ENCODE measurements at places on chromosomes 2 and 18.

DNA sequence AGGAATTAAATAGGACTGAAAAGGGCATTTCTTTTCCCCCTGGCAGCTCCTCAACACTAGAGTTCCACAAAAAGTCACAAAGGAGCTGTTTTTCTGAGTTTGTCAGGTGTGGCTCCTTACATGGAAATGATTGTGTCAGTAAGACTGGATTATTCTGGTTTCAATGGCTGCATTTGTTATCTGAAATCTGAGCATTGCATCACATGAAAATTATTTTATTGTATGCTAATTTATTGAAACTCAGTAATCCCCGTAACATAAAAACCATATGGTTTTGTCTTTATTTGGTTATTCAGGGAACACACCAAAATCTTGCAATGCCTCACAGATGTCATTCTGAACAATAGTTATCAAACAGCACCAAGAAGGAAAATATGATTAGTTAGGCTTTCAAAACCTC, 439.7 kb upstream of the TNP1 start:
- no peak for DNase-seq

DNA sequence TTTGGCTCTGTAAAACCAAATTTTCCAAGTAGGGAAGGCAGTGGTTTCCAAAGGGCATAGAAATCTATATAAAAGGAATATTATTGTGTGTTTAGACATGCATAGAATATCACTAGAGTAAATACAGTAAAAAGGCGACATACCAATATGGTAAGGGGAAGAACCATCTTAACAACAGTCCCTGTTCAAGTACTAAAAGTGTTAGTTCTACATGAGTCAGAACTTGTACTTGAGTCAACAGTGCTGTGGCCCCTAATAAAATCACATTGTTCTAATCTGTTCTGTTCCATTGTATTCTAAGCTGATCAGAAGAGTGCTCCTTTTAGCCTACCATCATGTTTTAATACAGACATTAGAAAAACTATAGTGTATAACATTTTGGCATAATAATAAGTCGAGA, 36.1 kb upstream of the TNFRSF11A start:
- no peak for DNase-seq

GRCh38 chr2:200961674-200962073, 1.8 kb downstream of the ORC2 start:
- DNase-seq = no peak

GRCh38 chr2:109285244-109285651, 156.2 kb downstream of the SH3RF3 start:
- no peak for DNase-seq

- DNase-seq = no peak
These were observed 168.6 kb upstream of the ATP5MC3 start for GRCh38 chr2:175350105-175350504.

DNA sequence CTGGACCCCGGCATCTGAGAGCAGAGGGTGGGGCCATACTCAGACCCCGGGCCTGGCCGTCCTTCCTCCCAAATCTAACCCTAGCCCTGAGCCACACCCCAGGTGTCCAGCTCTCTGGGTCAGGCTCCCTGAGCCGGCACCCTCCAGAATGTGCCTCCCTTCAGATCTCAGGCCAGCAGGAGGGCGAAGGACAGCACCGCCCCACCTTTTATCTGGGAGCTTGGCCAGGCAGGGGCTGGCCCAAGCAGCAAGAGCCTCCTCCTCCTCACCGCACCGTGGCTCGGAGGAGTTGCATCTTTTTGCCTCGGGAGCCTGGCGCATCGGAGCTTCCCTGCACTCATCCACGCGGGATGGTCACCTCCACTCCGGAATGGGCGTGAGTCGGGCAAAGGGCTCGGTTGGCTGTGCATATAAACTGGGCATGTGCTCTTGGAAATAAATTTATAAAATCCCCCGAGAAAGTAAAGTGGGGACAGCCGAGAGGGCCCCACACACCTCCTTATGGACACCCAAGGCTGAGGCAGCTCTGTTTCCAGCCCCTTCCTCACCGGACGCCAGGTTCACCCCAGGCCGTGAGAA, 69.1 kb upstream of the CTDP1 start:
- no peak for DNase-seq

- DNase-seq = no peak
These were observed 32.9 kb downstream of the ROCK2 start for GRCh38 chr2:11311543-11311942.

DNA sequence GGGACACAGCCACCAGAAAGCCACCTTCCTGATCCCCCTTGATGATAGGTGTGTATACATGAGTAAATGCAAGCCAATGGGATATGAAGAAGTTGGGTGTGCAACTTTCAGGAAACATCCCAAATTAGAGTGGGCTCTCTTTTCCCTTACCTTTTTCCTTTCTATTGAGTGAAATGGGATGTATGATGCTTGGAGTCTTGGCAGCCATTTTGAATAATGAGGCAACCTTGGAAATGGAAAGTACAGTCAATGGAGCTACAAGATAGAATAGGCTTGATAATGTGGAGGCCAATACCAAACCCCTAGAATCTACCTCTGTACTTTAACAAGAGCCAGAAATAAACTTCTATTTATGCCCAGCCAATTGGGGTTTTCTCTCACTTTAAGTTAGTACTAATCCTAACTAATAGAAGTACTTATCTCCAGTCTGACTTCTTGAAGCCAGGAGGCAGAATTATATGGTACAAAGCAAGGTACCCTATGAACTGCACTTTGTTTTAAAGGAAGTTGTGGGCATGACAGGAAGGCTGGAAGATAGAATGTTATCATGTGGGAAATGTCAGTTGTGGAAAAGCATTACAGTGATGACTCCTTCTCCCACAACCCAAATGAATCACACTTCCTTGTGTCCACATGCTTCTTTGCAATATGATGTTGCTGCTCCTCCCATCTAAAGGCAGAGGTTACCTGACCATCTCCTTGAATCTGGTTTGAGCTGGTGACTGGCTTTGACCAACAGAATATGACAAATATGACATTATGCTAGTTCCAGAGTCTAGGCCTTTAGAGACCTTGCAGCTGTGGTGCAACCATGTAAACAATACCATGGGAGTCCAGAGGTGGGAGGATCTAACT, 12.9 kb upstream of the NABP1 start:
- no peak for DNase-seq

- DNase-seq = no peak
These were observed 49.2 kb downstream of the XDH start for GRCh38 chr2:31365348-31365747.

DNA sequence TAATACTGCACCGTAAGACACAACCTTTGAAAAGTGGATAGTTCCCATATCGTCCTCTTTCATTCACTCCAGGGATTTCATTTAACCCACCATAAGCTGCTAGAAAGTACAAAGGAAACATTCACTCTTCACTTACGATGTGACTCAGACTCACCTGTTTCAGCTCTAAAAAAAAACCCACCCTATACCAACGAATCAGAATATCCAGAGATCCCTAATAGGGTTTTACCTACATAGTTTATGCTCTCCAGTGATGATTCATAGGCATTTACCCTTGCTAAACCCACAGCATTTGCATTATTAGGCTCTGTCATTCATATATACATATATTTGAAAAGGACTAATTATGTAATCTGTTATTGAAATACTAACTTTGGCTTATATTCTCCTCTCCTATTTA, 60.2 kb downstream of the PRPF40A start:
- DNase-seq = no peak

DNA sequence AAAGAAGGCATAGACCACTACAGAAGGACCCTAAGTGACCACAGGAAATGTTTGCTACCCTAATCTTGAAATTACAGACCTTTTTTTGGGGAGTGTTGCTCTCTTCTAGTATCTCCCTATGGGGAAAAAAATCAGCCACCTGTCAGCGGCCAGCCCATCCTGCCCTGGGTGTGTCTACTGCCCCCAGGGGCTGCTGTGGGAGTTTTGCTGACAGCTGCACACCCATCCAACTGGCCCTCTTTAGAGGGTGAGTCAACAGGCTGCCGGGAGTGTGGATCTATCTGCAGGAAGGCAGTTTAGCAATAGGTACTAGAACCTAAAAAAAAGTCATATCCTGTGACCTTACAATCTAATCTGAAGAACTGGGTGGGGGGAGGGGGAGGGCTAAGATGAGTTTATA, 796 bp upstream of the DYSF start:
- no peak for DNase-seq

DNA sequence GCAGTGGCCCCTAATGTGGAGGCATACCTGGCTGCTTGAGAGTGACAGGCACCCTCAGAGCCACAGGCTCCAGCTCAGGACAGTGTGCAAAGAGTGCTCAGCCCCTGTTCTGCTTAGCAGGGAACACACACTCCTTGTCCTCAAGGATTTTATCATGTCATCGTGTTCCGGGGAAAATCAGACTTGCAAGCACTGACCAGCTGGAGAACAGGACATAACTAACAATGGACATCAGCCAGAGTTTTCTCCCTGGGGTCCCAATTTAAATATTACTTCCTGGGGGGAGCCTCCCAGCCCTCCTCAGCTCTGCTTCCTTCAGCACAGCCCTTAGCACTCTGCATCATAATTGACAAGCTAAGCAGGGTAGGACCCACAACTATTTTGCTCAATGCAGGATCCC, 175.4 kb upstream of the ACAA2 start:
- DNase-seq = no peak

DNA sequence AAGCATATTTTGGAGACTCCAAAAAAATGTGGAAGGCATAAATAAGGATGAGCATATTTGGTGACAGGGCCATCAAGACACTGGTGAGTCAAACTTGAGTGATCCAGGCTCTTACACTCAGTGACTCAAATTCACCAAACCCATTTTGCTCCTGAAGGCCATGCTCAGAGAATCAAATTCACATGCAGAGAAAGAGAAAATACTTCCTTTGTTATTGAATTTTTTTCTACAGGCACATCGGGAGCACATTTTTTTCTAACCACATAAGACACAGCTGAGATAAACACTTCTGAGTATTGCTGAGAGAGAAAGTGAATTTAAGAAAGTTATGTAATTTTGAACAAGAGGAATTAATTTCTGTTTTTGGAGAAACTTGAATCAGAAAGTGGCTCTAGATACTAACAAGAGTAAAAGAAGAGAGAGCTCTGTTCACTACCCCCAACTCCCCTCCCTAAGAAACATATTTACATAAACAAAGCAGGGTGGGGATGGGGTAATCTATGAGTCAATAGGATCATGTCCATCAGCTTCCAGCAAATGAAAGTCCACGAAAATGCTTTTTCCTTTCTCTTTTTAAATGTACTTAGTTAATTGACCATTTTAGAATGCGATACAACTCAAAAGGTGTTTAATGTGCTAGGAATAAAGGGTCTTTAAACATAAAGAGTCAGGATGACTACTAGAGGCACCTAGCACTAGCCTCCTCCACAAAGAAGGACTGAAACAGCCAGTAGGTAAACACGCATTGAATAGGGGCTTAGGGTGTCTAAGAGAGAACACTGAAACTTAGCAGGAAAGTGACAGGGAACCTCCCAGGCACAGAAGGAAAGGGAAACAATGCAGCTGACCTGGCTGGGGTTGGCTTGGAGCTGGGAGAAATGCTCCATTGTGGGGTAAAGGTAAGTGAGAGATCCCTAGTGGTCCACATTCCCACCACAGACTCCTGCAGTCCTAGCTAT, 152.3 kb downstream of the KCNE4 start:
- no peak for DNase-seq

GRCh38 chr2:49973917-49974368, 819.6 kb upstream of the FSHR start:
- peak; percentile 74 for DNase-seq

DNA sequence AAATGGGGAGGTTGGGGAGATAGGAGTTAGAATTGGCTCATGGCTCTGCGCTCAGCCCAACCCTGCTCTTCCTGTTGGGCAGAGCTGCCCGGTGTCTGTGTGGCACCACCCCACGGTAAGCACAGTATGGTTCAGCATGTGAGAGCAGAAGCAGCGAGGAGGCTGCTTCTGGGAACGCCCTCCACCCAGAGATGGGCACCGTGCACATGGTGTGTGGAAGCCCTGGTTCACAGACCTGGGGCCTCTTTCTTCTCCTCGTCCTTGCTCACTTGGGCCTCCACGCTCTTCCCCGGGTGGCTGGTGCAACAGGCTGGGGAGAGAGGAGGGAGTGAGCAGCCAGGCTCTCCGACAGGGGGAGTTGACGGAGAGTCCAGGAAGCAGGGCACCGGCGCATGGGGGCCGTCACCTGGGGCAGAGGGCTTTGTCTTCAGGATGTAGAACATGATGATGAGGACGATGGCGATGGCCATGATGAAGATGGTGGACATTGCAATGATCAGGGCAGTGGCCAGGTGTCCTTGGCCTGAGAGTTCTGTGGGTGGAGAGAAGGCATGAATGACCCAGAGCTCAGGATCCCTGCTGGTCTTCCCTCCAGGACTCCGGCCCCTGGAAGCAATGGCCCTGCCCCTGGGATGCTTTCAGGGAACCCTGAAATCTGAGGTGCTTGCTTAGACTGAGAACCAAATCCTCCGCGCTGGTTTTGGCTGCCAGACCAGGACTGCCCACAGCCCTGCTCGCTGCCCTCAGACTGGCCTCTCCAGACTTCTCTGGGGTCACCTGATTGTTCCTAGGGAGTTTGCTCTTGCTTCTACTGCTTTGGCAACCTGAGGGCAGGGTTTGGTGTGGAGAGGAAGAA, 78.3 kb downstream of the EDAR start:
- no peak for DNase-seq

DNA sequence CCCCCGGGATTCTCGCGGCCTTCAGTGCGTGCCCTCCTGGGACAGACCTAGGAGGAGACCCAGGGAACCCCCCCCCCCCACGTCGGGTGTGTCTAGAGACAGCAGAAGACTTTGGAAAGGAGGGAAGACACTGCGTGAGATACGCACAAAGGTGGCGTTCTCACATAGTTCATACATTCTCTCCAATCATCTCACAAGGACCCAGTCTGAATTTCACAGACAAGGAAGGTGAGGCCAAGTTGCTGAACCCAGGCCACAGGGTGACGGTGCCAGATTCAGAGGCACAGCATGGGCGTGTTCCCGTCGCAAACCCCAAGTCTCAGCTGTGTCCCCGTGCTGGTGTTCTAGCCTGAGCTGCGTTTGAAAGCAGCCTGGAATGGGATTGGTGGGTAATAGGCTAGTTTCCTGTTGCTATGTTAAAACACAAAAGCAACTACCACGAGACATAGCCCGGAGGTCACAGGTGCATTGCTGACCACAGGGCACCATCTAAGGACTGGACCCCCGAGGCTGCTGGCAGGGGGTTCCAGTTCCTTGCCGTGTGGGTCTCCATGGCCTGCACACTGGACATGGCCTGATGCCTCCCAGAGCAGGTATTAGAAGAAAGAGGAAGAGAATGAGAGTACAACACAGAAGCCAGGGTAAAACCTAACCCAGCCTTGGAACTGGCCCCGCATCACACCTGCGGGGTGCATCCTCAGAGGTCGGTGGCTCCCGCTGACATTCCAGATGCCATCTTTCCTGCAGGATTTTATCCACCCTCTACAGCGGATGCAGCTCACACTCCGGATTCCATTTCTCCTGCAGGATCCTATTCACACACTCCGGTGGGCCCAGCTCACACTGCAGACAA, 1.1 kb upstream of the PXDN start:
- no peak for DNase-seq

DNA sequence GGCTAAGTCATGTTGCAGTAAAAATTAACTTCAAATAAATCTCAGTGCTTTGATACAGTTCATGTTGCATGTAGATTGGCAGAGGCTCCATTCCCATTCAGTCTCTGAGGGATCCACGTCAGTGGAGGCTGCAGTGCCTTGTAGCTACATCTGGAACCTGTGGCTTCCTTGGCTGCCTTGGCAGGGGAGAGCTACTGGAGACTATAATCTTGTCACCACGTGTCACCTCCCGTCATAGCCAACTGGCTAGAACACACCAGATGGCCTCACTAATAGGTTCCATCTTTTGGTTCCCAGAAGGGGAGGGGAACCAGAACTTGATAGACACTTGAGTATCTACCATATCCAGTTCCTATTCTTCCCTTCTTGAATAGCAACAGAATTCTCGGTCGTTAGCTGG, 28.4 kb downstream of the E2F6 start:
- DNase-seq = no peak
